ENCODE measurements at places on chromosomes 3 and 15.
A peak's percentile ranks its signal among the peaks of the same experiment; 100 is the strongest.

GRCh38 chr3:42443819-42444436, 33.5 kb upstream of the LYZL4 start:
- peak; percentile 58 for DNase-seq

DNA sequence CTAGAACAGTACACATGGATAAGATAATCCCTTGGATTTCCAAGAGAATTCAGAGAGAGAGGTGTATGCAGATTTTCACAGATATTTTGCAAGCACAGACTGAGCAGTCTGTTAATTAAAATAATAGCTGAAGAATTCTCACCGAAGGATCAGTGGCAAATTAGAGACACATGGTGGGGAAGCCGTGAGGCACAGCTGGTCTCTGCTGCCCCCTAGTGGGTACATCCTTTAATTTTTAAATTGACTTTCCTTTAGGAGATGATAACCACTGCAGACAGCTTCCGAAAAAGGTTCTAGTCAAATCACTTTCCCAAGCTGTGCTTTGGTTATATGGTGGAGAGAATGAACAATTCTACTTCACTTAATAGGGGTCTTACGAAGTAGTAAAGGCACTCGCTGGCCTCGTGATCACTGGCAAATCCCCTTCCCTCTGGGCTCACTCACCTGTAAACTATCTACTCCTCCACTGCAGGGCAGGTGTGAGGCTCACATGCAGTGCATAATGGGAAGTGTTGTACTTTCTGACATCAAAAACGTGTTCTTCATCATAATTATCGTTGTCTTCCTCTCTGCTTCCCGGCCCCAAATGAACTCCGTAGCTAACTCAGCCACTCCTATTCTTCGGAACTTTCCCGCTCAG, 19.5 kb downstream of the MESD start:
- peak; percentile 12 for DNase-seq

- DNase-seq, result no peak
Measured at GRCh38 chr3:43707998-43708397, 17.3 kb downstream of the ABHD5 start.

DNA sequence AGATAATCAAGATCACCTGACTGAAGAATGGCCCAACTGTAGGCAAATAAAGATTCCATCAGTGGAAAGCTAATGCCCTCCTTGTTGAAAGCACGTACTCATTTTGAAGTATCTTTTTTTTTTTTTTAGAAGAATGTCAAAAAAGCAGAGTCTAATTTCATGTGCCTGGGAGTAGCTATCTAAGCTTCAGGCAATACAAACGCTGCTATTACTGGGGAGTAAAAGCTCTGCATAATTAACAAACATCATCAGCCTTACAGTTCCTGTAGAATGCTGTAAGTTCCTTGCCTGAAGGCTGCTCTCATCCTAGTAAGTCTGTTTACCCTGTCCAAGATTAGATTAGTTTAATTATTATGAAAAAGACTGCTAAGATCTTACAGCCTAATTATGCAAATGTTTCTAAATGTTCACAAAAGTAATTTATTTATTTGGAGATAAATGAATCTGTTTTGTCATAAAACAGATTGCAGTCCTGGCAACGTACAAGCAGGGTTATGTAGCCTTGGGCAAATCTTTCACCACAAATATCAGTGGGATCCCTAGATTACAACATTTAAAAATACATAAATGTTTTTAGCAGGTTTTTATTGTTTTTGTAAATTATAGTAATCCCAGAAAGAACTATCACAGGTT, 451.3 kb upstream of the AGTR1 start:
- no peak for DNase-seq

DNA sequence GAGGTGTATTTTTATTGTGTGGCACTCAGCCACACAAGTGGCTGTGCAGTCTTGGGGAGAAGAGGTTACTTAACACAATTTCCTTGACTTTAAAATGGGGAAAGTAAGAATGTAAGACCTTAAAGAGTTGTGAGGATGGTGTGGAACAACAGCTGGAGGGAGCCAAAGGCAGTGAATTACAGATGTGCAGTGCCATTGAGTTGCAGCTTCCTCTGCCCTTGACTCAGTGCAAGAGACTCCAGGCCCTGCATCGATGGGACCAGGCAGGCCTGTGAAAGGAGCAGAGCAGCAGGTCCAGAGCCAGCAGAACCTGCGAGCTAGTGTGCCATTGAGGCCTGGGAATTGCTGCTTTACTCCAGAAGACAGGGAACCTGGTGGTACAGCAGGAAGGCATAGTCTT, 27.2 kb downstream of the EEFSEC start:
- no peak for DNase-seq

- DNase-seq, result no peak
Measured at GRCh38 chr3:184582646-184583577, 21.3 kb downstream of the EPHB3 start.

- DNase-seq, result no peak
Measured at GRCh38 chr15:47787875-47788274, 70.6 kb downstream of the SEMA6D start.

GRCh38 chr3:188316021-188316722, 162.2 kb downstream of the LPP start:
- DNase-seq, result no peak

DNA sequence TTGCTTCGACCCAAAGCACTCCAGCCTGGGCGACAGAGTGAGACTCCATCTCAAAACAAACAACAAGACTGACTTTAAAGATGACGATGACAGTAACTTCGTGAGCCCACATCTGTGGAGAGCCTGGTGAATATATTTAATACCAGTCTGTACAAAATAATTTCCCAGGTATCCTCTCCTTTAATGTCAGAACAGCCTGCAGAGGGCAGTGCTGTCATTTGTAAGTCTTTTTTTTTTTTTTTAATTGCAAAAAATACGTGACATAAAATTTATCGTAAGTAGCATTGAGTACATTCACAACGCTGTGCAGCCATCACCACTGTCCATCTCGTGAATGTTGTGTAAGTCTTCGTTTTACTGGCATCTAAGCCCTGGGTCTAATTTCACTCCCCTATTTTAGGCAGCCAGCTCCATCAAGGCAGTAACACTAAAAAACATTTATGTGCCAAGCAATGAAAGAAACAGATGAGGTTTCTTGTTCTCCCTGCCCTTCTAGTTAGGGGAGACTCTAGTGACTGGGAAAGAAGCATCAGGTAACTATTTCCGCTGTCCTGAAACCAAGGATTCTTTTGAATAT, 1.4 kb downstream of the HTD2 start:
- DNase-seq, result no peak

DNA sequence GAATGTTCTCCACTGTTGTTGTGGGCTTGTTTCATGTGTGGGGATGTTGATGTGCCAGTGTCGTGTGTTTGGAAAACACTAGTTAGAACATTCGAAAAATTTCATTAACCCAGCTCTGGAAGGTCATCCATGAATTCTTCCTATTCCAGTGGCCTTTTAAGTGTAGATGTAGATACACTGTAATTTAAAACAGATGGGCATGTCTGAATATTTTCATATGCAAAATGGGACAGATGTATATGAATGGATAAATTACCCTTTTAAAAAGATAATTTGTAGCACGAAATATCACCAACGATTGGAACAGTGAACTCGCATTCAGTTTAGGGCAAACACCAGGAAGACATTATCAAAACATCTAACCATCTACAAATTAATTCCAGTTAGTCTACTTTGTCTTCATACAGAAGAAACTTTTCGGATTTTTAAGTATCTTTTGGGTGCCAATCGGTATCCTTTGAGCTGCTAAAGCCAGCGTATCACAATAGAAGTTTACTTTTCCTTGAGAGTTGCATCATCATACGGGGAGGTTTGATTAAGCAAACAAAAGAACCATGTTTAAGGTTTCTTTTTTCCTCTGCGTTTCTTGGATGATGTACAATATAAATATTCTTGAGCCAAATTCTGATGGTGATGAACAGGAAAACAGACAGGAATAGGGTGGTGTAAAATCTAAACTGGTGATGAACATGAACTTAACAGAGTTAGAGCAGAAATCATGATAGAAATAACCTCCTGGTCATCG, 528.1 kb downstream of the FOXP1 start:
- no peak for DNase-seq

- no peak for DNase-seq
Measured at GRCh38 chr3:183261151-183261724, 8.2 kb downstream of the B3GNT5 start.

DNA sequence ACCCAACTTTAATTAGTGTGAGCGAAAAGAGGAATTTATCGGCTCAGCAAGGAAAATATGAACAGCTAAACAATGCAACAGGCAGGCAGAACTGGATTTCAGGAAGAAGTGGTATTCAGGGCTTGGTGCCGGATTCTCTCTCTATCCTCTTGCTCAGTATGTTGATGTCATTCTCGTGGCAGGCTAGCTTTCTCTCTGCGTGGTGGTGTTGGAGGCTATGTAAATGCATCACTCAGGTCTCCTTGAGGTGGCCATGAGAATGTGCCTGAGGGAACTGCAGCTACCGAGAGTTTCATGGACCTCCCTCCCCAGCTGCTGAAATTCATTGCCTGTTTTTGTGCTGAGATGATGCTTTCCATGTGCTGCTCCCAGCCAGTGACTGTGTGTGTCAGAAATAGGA, 18.3 kb upstream of the SYN2 start:
- DNase-seq, result no peak

DNA sequence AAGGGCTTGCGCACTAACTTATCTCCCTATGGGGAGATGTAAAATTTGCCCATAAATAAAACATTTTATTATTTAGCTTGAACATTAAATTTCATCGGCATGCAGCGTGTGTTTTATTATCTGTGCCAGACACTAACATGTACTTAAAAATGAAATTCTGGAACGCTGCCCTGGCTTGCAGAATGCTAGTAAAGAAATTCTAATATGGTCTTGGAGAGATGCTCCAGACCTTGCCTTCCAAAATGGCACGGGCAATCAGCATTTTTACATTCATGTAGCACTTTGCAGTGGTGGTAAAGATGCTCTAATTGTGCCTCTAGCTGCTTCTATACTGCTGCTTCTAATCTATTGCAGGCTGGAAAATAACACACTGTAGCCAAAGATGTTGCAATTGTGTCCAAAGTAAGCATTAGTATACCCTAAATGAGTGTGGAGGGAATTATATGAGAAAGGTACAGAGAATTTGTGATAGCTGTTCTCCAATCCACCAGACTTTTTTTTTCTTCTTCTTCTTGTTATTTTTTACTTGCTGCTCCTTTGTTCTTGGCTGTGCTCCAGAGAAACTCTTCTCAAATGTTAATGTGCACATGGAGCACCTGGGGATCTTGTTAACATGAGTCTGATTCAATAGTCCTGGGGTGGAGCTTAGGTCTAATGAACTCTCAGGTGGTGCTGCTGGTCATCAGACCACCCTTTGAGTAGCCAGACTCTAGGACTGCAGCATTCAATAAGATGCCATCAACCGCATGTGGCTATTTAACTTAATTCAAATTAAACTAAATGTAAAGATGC, 47.3 kb downstream of the CRABP1 start:
- no peak for DNase-seq

DNA sequence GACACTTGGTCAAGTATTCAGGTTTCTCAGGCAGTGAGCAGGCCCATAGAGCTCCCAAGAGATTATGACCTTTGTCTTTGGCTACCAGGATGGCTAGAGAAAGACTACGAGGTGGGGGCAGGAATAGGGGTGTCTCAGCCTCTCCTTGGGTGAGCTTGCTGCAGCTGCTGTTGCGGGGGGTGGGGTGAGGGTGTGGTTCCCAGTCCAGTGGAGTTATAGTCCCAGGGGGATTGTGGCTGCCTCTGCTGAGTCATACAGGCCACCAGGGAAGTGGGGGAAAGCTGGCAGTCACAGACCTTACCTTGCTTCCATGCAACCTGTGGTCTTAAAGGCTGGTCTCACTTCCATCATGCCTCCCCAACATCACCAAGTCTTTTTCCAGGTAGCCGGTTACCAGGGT, 31.7 kb downstream of the ATP2C1 start:
- peak; percentile 75 for DNase-seq

DNA sequence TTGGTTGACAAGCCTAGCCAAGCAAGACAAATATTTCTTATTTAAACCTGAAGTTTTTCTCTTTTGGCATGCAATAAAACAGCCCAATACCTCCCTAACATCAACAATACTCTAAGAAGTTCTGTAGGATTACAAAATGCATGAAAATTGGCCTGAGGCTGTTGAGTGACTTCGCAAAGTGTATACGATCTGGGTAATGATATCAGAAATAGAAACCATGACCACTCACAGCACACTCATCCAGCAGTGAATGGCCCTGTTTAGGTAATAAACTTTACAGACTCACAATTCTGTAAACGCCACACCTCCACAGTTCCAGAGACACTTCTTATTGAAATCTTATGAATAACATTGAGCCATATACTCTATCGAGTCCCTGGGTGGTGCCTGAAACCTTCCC, 83.0 kb upstream of the NAALADL2 start:
- no peak for DNase-seq

DNA sequence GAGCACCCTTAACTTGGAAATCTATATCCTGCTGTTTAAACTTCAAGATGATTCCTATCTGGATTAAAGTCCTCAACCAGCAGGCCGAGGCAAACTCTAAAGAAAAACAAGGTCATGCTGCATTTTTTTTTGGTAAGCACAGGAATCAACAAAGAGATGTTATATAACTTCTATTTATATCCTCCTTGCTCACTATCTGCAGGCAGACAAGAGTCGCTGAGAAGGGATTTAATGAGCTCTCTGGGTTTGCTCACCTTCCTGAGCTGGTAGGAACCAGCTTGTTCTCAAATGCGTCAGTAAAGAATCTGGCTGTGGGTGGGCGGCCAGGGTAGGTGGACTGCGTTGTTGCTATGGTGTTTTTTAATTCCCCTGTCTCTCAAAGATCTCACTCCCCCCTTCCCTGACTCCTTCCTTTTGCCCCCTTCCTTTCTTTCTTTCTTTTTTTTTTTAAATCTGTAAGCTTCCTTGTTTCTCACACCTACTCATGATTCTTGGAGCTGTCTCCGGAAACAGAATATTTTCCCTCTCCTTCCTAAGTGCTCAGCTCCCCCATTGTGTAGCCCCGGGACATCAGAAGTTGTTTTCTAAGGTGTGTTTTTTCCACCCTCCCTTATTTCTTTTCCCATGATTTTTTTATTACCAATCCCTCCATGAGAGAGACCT, 228.8 kb upstream of the BHLHE40 start:
- DNase-seq, result no peak

DNA sequence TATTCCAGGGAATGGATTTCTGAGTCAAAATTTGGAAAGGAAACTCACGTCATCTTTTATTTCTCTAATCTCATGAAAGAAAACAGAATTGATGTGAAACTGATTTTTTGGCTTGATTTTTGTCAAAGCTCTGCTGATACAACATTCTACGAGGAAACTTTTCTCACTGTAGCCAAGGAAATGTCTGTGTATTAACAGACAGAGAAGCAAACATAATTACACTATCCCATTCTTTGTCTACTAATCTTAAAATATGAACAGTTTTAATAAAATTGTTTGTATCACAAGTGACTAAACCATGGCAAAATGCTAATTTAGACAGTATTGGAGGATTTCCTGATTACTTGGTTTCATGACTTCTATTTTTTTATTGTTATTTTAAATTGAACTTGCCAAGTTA, 1437.0 kb downstream of the OTOL1 start:
- DNase-seq, result no peak

GRCh38 chr15:70701891-70702568, 61.3 kb downstream of the UACA start:
- DNase-seq, result no peak
